Neural crest cell (in vitro differentiated cells): ENCODE measurements at places on chromosomes 11 and 22. TPM values are rescaled to one million over a fixed set of nuclear protein-coding genes. Genes with fewer than 3 reads are reported as not detected.

DNA sequence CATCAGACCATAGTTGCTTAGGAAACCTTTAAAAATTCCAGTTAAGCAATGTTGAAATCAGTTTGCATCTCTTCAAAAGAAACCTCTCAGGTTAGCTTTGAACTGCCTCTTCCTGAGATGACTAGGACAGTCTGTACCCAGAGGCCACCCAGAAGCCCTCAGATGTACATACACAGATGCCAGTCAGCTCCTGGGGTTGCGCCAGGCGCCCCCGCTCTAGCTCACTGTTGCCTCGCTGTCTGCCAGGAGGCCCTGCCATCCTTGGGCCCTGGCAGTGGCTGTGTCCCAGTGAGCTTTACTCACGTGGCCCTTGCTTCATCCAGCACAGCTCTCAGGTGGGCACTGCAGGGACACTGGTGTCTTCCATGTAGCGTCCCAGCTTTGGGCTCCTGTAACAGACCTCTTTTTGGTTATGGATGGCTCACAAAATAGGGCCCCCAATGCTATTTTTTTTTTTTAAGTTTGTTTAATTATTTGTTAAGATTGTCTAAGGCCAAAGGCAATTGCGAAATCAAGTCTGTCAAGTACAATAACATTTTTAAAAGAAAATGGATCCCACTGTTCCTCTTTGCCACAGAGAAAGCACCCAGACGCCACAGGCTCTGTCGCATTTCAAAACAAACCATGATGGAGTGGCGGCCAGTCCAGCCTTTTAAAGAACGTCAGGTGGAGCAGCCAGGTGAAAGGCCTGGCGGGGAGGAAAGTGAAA lies 73.4 kb downstream of the NCAPD3 start:
- H3K36me3 ChIP-seq: peaks cover 22% of the 10 kb centered on the region
- H3K27ac ChIP-seq: no peak overlapping the region
- H3K4me1 ChIP-seq: no peaks in the 10 kb centered on the region
- DNase-seq: no peak

GRCh38 chr11:65496304-65497140 lies 2.3 kb upstream of the MALAT1 start:
- no peaks in the 10 kb centered on the region for H3K36me3 ChIP-seq
- H3K27ac ChIP-seq: peak overlapping the region; percentile 92
- no peak for DNase-seq
- no peak overlapping the region for H3K4me3 ChIP-seq
- H3K27me3 ChIP-seq: peaks cover 7% of the 10 kb centered on the region
- peaks cover 59% of the 10 kb centered on the region for H3K4me1 ChIP-seq

GRCh38 chr11:13862845-13863392 lies 99.6 kb upstream of the SPON1 start:
- H3K27ac ChIP-seq: no peak overlapping the region
- peaks cover 61% of the 10 kb centered on the region for H3K27me3 ChIP-seq
- no peak for DNase-seq
- no peaks in the 10 kb centered on the region for H3K4me1 ChIP-seq

INS gene
- not detected in 2 replicates for total RNA-seq

UBQLNL gene
- total RNA-seq: 0.09 and 0.20 TPM in 2 replicates

- no peak overlapping the region for H3K4me3 ChIP-seq
- no peak for DNase-seq
- no peaks in the 10 kb centered on the region for H3K4me1 ChIP-seq
- no peaks in the 10 kb centered on the region for H3K36me3 ChIP-seq
- H3K27me3 ChIP-seq: no peaks in the 10 kb centered on the region
- no peak overlapping the region for H3K27ac ChIP-seq
Observed at GRCh38 chr11:83600661-83601060, 314.5 kb upstream of the CCDC90B start.

GRCh38 chr11:36753960-36754359 lies 155.9 kb upstream of the RAG2 start:
- no peaks in the 10 kb centered on the region for H3K36me3 ChIP-seq
- H3K4me1 ChIP-seq: no peaks in the 10 kb centered on the region
- no peak for DNase-seq
- no peak overlapping the region for H3K4me3 ChIP-seq
- peaks cover 4% of the 10 kb centered on the region for H3K27me3 ChIP-seq

- H3K4me3 ChIP-seq: peak overlapping the region; percentile 94
- H3K4me1 ChIP-seq: peaks cover 46% of the 10 kb centered on the region
- peaks cover 2% of the 10 kb centered on the region for H3K27me3 ChIP-seq
- no peak for DNase-seq
- H3K36me3 ChIP-seq: peaks cover 41% of the 10 kb centered on the region
- H3K27ac ChIP-seq: peak overlapping the region; percentile 81
Observed at GRCh38 chr11:75402002-75402773, 2.9 kb downstream of the RPS3 start.

DNA sequence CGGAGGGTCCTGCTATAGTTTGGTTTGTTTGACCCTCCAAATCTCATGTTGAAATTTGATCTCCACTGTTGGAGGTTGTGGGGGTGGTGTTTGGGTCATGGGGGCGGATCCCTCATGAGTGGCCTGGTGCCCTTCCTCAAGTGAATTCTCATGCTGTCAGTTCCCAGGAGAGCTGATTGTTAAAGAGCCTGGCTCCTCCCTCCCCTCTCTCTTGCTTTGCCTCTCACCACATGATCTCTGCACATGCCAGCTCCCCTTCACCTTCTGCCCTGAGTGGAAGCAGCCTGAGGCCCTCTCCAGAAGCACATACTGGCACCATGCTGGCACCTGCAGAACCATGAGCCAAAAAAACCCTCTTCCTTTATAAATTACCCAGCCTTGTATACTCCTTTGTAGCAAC lies 7.1 kb downstream of the TSPAN18 start:
- peaks cover 7% of the 10 kb centered on the region for H3K36me3 ChIP-seq
- H3K4me3 ChIP-seq: peak overlapping the region; percentile 52
- no peaks in the 10 kb centered on the region for H3K27me3 ChIP-seq

DNA sequence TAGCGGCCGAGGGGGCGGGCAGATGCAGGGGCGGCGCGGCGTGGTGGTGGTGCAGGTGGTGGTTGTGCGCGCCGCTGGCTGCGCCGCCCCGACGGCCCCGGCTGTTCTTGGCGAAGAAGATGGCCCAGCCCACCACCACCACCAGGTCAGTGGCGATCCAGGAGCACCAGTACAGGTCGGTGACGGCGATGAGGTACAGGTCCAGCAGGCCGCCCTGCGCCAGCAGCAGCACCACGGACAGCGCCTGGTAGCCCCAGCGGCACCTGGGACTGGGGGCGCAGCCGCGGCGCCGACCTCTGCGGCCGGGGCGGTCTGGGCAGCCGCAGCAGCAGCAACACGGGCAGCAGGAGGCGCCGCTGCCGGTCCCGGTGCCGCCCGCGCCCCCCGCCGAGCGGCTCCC lies 879 bp downstream of the TMEM121B start:
- peak; percentile 59 for DNase-seq
- H3K4me1 ChIP-seq: peaks cover 34% of the 10 kb centered on the region
- H3K27me3 ChIP-seq: peaks cover 6% of the 10 kb centered on the region
- no peak overlapping the region for H3K4me3 ChIP-seq
- H3K27ac ChIP-seq: no peak overlapping the region

PRR14L gene
- total RNA-seq: 74.9 and 77.0 TPM in 2 replicates

- H3K36me3 ChIP-seq: no peaks in the 10 kb centered on the region
- H3K4me1 ChIP-seq: peaks cover 37% of the 10 kb centered on the region
- H3K27me3 ChIP-seq: no peaks in the 10 kb centered on the region
- no peak overlapping the region for H3K27ac ChIP-seq
- no peak for DNase-seq
Observed at GRCh38 chr11:30921811-30922210, 335.7 kb upstream of the MPPED2 start.

DNA sequence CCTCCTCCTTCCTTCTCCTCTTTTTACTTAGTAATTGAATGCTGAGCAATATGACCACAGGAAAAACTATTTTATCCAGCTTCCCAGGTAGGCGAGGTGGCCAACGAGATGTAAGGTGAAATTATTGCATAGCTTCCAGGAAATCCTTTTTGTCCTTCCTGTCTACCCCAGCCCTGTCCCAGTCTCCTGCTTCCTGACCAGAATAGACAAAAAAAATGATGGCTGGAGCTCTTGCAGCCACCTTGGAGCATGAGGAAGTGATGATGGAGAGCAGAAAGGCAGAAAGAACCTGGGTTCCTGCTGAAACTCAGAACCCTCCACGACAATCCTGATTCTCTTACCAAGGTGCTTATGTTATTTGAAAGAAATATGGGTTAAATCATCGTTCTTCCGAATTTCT lies 33.9 kb downstream of the DUSP8 start:
- no peak overlapping the region for H3K4me3 ChIP-seq
- H3K27ac ChIP-seq: no peak overlapping the region
- no peaks in the 10 kb centered on the region for H3K36me3 ChIP-seq
- no peak for DNase-seq
- H3K27me3 ChIP-seq: peaks cover 31% of the 10 kb centered on the region

DNA sequence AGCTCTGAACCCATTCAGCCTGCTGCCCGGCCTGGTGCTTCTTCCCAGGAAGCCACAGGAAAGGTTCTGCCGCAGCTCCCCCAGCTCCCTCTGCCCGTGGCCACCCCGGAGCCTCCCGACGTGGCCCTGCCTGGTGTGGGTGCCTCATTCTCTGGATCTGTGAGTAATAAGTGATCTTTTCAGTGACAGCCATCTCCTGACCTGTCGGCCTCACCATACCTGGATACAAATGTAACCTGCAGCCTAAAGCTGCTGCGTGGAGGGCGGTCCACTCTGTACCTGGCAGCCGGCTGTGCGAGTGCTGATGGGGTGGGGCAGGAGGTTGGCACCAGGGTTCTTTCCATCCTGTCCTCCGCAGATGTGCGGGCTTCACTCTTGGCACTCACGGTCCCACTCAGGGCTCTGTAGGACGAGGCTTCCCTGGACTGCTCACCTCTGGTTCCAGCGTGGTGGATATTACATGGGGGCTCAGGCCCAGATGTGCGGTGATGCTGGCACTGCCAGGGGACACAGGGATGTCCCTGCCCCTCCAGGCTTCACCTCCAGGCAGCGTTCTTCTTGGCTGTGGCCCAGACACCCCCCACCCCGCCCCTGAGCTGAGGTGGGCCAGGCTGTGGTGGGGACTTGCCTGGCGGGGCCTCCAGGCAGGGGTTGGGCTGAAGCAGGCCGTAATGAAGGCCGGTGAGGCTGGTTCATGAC lies 748.5 kb downstream of the BRD1 start:
- no peaks in the 10 kb centered on the region for H3K36me3 ChIP-seq
- H3K4me3 ChIP-seq: no peak overlapping the region
- no peaks in the 10 kb centered on the region for H3K27me3 ChIP-seq
- peaks cover 13% of the 10 kb centered on the region for H3K4me1 ChIP-seq

- H3K4me3 ChIP-seq: no peak overlapping the region
- peaks cover 3% of the 10 kb centered on the region for H3K36me3 ChIP-seq
- no peaks in the 10 kb centered on the region for H3K27me3 ChIP-seq
Observed at GRCh38 chr11:3022300-3022967, 30.3 kb upstream of the NAP1L4 start.

ANKK1 gene
- total RNA-seq: 0.09 TPM in 1 of 2 replicates, not detected in the other

DNA sequence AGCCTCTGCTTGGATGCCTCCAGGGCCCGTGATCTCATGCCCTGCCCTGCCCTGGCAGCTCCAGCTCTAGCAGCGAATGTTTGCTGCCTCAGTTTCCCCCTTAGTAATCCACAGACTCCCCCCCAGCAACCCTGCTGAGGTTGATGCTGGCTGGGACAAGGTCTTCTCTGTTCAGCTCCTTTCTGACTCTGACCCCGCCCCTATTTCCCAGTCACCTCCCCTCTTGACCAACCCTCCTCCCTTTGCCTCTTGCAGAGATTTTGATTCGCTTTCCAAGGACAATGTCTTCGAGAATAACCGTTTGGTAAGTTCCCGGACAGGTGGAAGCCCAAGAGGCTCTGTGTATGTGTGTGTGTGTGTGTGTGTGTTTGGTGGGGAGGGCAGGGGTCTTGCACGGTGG lies 5.6 kb downstream of the MICALL1 start:
- peak overlapping the region; percentile 59 for H3K4me3 ChIP-seq
- DNase-seq: no peak
- no peaks in the 10 kb centered on the region for H3K36me3 ChIP-seq
- peaks cover 43% of the 10 kb centered on the region for H3K4me1 ChIP-seq
- H3K27ac ChIP-seq: no peak overlapping the region

LRRC4C gene
- total RNA-seq: 5.2 and 5.5 TPM in 2 replicates

NTM gene
- total RNA-seq: 11.3 and 13.2 TPM in 2 replicates

UBE2L6 gene
- total RNA-seq: 66.0 and 68.7 TPM in 2 replicates

DNA sequence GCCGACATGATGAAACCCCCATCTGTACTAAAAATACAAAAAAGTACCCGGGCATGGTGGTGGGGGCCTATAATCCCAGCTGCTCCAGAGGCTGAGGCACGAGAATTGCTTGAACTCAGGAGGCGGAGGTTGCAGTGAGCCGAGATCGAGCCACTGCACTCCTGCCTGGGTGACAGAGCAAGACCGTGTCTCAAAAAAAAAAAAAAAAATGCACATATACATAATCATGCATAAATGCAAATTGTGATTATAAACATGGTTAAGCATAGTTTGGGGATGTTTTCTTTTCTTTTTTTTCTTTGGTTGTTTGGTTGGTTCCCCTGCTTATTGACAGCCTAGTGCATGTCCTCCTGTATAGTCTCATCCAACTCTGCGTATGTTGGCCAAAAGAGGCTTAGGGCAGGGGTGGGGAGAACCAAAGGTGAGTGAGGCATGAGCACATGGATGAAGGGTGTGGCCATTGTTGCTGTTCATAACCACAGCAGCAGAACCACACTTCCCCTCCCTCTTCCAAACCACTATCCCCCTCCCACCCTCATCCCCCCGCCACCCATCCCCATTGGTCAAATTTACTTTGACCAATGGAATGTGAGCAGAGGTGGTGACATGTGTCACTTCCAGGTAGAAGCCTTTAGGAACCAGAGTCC lies 6.9 kb upstream of the VPS37C start:
- H3K36me3 ChIP-seq: no peaks in the 10 kb centered on the region
- no peak for DNase-seq
- H3K27ac ChIP-seq: no peak overlapping the region
- H3K4me3 ChIP-seq: peak overlapping the region; percentile 34
- no peaks in the 10 kb centered on the region for H3K4me1 ChIP-seq
- peaks cover 2% of the 10 kb centered on the region for H3K27me3 ChIP-seq

- H3K27ac ChIP-seq: peak overlapping the region; percentile 88
- H3K4me1 ChIP-seq: peaks cover 54% of the 10 kb centered on the region
- no peaks in the 10 kb centered on the region for H3K27me3 ChIP-seq
- H3K4me3 ChIP-seq: peak overlapping the region; percentile 94
Observed at GRCh38 chr22:38273135-38273826, 471 bp upstream of the TMEM184B start.

KLHDC7B gene
- 0.05 and 0.07 TPM in 2 replicates for total RNA-seq

KCNQ1OT1 gene
- 2.3 TPM in 2 replicates for total RNA-seq

DNA sequence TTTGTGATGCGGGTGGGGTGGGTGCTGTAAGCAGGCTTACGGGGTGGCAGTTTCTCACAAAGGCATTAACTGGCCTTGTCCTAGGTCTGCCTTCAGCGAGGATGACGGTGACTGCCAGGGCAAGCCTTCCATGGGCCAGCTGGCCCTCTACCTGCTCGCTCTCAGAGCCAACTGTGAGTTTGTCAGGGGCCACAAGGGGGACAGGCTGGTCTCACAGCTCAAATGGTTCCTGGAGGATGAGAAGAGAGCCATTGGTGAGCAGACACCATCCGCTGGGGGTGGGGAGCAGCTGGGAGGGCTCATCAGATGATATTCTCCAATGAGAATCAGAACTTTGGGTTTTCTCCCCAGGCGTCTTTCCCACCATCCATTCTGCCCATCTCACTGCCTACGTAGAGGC lies 5.8 kb downstream of the TCN2 start:
- DNase-seq: no peak
- H3K27ac ChIP-seq: no peak overlapping the region
- peaks cover 27% of the 10 kb centered on the region for H3K4me1 ChIP-seq
- H3K27me3 ChIP-seq: no peaks in the 10 kb centered on the region

GRCh38 chr11:134412203-134413042 lies at the start of gene B3GAT1:
Gene B3GAT1 (minus strand): TSS chr11:134412242. CDS start chr11:134387659, 24,583 bp downstream.
- peak; percentile 54 for DNase-seq
- peak within 1 kb of the TSS; percentile 88 for H3K4me3 ChIP-seq
- H3K27me3 ChIP-seq: peaks cover 16% of the 10 kb centered on the region
- H3K4me1 ChIP-seq: peaks cover 48% of the 10 kb centered on the region
- H3K36me3 ChIP-seq: no peaks in the 10 kb centered on the region

IFITM10 gene
- total RNA-seq: 0.66 TPM in 1 of 2 replicates, not detected in the other
